Urothelium cell line (cell line): ENCODE measurements at places on chromosomes 6 and 20.

DNA sequence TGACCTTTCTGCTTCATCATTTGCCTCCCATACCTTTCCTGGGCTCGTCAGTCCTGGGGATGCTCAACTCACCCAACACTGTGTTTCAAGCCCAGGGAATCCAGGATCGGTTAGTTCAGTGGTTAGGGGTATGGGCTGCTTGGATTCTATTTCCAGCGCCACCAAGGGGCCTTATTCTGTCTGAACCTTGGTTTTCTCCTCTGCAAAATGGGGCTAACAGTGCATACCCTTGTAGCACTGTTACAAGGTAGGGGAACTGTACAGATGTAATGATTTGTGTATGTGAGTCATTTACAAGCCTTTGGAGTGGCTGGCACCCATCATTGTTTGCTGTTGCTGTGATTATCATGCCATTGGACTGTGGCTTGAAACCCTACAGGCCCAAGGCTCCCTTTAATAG lies 14.5 kb upstream of the CSNK2A1 start:
- no peak for DNase-seq

DNA sequence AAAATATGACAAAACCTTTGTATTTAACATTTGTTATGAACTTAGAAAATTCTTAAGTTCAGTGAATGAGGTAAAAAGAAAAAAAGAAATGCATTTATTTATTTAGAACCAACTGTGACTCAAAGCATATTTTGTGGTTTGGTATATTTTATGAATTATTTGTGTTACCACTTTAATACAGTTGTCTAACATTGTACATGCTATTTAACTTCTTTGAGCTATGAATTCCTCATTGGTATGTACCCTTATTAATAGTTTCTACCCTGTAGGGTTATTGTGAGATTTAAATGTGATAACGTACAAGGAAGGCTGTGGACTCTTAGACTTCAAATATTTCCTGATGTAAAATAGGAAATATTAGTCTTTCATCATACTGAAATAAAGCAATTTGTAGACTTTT lies 162.6 kb downstream of the MMUT start:
- no peak for DNase-seq

GRCh38 chr6:17280552-17281090 lies 540 bp upstream of the RBM24 start:
- DNase-seq = no peak

DNA sequence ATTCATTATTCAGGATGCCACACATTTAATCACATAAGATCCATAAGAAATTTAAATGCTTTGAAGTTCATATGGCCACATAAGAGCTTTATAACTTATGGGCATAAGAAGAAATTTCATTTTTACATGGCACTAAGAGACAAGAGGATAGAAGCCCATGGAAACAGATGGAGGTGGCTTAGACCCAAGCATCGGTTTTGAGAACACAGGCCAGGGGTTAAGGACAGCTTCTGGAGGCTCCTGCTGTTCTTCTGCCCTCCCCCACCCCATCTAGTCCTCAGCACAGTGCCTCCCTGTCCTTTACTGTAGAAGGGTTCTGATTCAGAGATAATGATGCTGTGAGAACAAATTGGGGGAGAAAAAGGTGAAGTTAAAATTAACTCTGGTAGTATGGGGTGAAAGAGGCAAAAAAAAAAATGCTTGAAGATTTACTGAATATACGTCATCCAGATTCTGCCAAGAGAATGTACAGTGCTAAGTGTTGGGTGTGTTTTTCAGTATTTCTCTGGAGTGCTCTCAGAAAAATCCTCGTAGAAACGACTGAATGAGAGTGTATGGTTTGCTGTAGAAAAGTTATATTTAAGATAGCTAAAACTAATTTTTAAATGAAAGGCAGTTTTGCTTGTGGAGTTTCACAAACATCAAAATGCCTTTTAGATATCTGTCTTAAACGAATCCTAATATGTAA lies 539.7 kb downstream of the QKI start:
- no peak for DNase-seq
